ENCODE measurements at places on chromosomes 3 and 15.

DNA sequence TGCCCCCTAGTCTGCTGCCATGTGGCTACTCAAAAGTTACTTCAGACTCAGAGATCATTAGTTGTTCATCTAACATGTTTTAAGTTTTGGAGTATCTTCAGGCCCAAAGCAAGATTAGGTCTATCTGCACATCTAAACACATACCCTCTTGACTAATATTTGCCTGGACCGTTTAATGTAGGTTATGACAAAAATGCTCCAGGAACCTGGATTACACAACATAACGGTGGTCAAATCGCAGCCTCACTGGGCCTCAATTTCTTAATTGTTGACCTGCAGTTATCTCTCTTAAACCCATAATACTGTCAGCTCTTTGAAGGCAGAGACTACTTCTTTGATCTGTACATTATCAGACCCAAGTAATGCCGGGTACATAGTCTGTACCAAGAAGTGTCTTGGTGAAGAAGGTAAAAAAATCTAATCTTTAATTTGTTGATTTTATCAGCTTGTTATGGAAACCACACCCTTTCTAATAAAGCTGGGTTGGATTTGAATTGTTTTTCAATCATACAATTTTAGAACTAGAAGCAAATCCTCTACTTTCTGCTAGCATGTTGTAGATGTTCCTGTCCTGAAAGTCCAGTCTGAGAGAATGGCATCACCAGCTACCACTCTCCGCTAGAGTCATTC, 3.6 kb downstream of the SNRK start:
- no peak for DNase-seq

- DNase-seq: no peak
These were observed 238.2 kb upstream of the HES1 start for GRCh38 chr3:193897731-193898180.

DNA sequence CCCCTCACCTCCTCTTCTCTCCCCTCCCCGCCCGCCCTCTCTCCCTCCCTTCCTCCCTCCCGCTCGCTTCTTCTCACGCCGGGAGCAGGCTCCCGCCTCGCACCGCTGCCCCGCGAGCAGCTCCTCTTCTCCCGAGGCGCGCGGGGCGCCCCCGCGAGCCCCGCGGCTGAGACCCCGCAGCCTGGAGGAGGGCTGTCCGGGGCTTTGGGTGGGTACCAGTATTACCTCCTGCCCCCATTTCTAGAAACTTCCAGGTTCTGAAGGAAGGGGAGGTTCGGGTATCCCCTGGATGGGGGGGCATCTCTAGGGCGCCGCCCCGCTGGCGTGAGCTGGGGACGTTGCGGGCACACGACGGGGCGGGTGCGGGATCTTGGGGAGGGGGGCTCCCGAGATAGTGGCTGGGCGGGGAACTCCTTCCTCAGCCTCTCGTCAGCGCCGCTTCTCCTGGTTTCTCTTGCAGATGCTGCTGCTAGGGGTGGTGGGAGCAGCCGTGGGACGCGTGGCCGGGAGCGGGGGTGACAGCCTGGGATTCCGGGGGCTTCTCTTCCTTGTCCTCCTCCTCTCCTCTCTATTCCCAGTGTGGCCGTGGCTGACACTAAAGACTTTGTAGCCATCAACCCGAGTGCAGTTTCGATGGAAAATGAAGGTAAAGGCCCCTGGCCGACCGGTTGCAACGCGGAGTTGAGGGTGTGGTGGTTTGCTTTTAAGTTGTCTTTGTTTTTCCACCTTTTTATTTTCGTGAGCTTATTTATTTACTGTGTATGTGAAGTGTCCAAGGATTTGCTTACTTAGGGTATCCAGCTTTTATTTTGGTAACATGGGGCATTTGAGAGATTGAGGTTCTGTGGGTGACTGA, 474 bp downstream of the ATP2C1 start:
- peak; percentile 66 for DNase-seq

GRCh38 chr3:45029661-45030060, 3.6 kb downstream of the CLEC3B start:
- DNase-seq: no peak

DNA sequence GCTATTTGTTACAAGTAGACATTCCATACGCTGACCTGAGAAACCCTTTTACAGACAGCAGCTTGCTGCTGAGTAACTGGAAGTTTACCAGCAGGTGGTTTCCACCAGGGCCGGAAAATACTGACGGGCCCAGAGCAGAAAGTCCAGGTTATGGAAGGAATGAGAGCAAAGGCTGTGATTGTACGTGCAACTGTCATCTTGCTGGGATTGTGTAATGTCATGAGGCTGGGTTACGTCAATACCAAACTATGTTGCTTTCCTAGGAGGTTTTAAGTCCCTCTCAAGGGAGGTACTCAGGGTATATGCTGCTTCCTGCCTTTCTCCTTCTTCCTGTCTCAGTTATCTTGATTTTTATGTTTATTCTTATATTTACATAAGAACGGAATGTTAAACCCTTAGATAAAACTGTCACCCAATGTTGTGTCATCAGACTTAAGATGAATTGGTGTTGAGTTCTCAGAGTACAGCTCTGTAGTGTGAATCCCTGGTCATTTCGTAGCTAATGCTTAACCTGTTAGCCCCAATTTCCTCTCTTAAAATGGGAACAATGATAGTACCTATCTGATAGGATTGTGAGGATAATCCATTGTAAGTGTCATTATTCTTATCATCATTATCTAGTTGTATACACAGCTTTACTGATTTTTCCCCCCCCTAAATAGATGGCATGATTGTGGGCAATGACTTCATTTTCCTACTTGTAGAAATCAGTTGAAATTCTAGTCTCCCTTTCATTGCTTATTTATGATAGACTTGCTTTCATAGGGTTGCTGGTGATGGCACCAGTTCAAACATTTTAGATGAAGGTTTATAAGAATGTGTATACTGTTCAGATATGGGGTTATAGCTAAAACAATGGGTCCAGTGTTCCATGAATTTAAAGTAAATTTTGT, 101.4 kb downstream of the FNDC3B start:
- no peak for DNase-seq

DNA sequence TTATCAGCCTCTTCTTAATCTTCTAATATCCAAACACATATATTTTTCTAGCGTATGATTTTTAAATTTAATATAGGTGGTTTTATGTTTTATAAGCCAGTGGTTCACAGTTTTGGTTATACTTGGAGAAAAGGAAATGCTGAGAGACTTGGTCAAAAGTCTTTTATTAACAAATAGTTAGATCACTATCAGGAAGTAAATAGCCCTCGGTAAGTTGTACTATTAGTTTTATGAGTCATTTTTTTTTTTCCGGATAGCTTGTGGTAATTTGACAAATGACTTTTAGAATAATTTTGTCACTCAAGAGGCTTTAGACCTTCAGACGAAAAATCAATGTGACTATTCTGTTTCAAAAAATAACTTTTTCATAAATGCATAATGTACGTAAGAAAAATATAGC, 232.2 kb upstream of the ROBO1 start:
- DNase-seq: no peak

- DNase-seq: no peak
These were observed 97.7 kb upstream of the ATP2B2 start for GRCh38 chr3:10602769-10603768.

GRCh38 chr15:75036212-75036616, 12.8 kb downstream of the PPCDC start:
- DNase-seq: no peak

GRCh38 chr3:15989419-15989818, 185.1 kb upstream of the GALNT15 start:
- DNase-seq: no peak

DNA sequence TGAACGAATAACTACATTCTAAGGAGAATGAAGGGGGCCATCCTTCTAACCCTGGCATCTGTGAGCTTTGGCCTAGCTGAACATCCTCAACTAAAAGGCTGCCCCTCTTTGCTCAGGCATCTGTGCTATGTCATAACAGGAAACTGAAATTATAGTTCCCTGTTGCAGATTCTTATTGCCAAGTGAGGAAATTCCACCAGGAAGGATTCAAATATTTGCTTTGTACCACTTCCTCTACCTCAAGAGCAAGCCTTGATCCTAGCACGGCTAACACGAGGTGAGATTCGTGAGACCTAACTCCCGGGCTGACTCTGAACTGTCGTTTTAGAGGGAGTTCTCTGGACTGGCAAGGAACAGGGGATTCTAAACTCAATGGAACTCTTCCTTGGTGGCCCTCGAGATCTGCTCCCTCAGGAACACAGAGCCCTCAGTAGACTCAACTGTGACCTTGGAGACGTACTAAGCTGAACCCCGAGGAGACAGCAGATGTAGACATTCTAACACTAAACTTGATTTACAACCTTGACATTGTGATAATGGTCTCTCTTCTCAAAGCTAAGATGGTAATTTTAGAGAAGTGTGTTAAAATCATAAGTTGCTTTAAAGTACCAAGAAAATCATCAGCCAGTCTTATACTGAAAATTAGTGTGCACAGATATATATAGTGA, 4.2 kb downstream of the SPG21 start:
- DNase-seq: no peak

- no peak for DNase-seq
These were observed 2.3 kb downstream of the PLXND1 start for GRCh38 chr3:129603991-129604749.

GRCh38 chr15:77034695-77035489, 36.0 kb downstream of the TSPAN3 start:
- peak; percentile 45 for DNase-seq

DNA sequence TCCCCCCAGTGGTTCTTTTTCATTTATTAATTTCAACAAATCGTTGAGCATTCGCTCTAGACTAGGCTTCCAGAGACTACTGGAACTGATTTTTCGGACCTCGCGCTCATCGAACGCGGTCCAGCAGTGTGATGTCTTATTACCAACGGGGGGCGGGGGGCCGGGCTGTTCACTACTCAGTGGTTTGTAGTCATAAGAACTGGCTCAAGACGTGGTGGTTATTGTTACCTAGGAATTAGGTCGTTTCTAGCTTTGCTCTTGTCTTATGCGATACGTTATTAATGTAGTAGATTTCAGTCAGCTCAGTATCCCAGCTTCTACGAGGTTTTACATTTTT, 858 bp downstream of the RBM5 start:
- no peak for DNase-seq

DNA sequence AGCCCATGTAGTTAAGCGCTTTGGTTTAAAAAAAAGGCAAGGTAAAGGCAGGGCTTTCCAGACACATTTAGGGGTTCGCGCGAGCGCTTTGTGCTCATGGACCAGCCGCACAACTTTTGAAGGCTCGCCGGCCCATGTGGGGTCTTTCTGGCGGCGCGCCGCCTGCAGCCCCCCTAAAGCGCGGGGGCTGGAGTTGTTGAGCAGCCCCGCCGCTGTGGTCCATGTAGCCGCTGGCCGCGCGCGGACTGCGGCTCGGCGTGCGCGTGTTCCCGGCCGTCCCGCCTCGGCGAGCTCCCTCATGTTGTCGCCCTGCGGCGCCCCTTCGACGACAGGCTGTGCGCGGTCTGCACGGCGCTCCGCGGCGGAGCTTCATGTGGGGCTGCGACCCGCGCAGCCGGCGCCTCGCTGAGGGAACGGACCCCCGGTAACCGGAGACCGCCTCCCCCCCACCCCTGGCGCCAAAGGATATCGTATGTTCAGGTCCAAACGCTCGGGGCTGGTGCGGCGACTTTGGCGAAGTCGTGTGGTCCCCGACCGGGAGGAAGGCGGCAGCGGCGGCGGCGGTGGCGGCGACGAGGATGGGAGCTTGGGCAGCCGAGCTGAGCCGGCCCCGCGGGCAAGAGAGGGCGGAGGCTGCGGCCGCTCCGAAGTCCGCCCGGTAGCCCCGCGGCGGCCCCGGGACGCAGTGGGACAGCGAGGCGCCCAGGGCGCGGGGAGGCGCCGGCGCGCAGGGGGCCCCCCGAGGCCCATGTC, 927 bp downstream of the SMAD6 start:
- no peak for DNase-seq

- DNase-seq: no peak
These were observed 45.9 kb downstream of the HRH1 start for GRCh38 chr3:11199902-11200845.

GRCh38 chr3:12785096-12785495, 11.4 kb upstream of the CAND2 start:
- no peak for DNase-seq

DNA sequence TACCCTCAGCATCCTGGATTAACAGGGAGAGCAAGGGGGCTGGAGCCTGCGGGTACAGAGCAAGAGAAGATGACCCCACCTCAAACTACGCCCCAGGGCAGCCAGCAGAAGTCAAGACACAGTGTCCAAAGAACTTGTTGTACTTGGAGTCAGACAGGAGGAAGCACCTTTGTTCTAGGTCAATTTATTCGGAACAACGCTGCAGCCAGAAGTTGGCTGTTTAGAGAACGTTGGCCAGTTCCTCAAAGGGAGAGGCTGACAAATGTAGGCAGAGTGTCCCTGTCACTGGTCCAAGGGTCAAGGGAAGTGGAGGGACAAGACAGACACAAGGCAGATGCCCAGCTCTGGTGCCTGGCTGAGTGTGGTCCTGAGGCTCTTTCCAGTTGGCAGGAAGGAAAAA, 32.1 kb upstream of the PIAS1 start:
- DNase-seq: peak; percentile 7

- peak; percentile 77 for DNase-seq
These were observed 1.3 kb downstream of the ARL6IP5 start for GRCh38 chr3:69085833-69086722.

GRCh38 chr3:152403632-152404066, 134.9 kb downstream of the MBNL1 start:
- DNase-seq: peak; percentile 54

- no peak for DNase-seq
These were observed 104.3 kb downstream of the MEX3B start for GRCh38 chr15:81941479-81941878.

- no peak for DNase-seq
These were observed 234.6 kb upstream of the CBLB start for GRCh38 chr3:106103383-106103782.

DNA sequence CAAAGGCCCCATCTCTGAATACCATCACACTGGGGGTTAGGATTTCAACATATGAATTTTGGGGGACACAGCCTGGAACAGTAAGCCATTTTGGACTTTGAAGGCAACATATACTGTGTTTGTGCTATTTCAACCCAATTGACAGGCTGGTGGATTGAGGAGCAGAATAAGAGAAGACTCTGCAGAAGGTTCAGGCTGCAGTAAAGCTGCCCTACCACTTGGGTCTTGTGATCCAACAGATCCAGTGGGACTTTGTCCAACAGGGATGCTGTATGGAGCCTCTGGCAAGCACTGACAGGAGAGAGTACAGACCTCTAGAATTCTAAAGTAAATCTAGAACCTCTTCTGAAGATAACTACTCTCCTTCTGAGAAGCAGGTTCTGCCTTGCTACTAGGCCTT, 1.1 kb upstream of the BCL2L10 start:
- no peak for DNase-seq

DNA sequence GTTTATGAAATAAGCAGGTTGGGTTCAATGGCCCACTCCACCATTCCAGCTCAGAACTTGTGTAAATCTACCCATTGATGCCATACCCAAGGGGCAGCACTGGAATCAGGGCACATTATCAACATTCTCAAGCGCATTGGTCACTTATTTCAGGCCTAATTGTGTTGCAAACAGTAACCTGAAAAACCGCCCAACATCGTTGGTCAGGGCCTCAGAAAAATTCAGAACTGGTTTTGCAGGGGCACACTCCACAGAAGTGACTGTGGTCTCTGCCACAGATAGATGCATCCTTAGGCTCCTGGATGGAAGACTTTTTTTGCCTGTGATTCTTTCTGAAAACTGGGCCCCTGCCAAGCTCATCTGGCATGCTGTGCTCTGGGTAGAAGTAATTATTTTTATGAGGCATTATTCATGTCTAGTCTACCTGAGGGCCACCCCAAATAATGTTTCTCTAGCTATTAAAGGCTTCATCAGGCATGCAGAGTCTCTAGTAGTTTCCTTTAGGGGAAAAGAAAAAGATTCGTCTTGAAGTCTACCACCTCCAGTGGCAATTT, 21.7 kb upstream of the LRTM1 start:
- no peak for DNase-seq

All from midbrain (tissue), 1 donor.